H1 (cell line): ENCODE measurements at places on chromosomes 7 and 10. TPM values are rescaled to one million over a fixed set of nuclear protein-coding genes. Genes with fewer than 3 reads are reported as not detected.

RBP3 gene
- total RNA-seq: not detected in 2 replicates

C10orf143 gene
- total RNA-seq: 1.3 and 2.0 TPM in 2 replicates

ZNF316 gene
- total RNA-seq: 13.7 and 15.5 TPM in 2 replicates

SAP25 gene
- 5.4 and 5.8 TPM in 2 replicates for total RNA-seq

C10orf67 gene
- total RNA-seq: 0.11 TPM in 1 of 2 replicates, not detected in the other

TBX20 gene
- total RNA-seq: 0.26 and 0.29 TPM in 2 replicates

TMEM26 gene
- 1.9 and 2.8 TPM in 2 replicates for total RNA-seq

- DNase-seq: no peak
These were observed 80.3 kb upstream of the MTPN start for GRCh38 chr7:136057509-136057908.

- DNase-seq: no peak
These were observed 1.0 kb upstream of the DENND2A start for GRCh38 chr7:140641524-140642195.

DNA sequence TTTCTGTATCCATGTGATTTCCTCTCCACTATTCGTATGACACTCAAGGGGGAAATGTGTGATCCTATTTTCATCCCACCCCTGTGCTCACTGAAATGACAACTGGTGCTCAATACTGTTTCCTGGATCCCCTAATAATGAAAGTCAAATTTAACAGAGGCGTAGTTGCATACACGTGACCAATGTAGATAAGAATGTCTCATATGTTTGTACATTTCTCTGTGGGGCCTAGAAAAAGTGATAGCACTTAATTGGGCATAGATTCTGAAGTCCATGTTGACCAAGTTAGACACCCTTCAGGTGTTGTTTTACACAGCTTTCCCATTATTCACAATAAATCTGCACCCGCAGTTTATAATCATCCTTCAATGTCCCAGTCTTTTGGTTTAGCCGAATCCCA lies 59.1 kb downstream of the JAZF1 start:
- DNase-seq: no peak

DNA sequence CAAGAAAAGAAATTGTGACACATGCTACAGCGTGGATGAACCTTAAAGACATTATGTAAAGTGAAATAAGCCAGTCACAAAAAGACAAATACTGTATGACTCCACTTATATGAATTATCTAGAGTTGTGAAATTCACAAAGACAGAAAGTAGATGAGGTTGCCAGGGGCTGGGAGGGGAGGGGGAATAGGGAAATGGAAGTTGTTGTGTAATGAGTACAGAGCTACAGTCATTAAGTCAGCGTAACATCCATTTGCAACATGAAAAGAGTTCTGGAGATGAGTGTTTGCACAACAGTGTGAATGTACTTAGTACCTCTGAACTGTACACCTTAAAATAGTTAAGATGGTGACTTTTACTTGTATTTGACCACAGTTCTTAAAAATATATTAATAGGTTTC lies 112.1 kb upstream of the CDK1 start:
- DNase-seq: no peak

DNA sequence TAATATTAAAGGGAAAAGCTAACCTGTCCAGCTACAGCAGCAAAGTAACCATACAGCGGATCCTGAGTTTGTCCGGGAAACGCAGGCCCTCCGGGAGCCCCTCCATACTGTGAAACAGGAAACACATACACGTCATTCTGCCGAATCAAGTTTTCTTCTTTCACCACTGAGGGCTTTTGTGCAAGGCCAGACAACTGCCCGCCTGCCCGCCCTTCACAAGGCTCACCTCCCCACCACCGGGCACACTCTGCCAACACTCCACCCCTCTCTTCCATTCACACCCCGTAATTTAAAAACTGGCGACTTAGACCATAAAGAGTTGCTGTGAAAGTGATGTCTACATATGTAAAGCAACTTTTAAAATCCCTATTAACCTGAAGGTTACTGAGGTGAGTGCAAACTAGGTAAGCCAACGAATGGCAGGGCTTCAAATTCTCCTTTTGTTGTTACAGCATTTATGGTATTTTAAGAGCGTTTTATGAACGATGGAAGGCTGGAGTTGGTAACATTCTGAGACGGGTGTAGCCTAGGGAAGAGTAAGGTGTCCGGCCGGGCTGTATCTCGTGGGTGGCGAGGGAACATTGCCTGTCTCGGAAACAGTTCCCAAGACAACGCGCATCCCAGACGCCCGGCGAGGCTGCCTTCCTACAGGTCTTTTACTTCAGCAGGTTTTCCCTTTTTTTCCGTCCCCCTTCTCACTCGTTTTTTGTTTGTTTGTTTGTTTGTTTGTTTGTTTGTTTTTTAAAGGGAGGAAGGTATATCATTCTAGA lies 817 bp downstream of the SRI start:
- DNase-seq: no peak

DNA sequence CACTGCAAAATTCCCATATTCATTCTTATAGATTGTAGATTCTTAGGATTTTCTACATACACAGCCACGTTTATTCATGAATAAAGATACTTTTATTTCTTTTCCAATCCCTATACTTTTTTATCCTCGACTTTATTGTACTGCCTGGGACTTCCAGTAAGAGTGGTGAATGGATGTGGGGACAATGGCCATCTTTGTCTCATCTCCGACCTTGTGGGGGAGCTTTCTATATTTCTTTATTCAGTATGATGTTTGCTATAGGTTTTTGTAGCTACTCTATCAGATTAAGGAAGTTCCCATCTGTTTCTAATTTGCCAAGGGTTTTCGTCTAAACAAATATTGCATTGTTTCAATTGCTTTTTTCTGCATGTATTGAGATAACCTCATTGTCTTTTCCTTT lies 184.3 kb downstream of the FOXP2 start:
- no peak for DNase-seq

DNA sequence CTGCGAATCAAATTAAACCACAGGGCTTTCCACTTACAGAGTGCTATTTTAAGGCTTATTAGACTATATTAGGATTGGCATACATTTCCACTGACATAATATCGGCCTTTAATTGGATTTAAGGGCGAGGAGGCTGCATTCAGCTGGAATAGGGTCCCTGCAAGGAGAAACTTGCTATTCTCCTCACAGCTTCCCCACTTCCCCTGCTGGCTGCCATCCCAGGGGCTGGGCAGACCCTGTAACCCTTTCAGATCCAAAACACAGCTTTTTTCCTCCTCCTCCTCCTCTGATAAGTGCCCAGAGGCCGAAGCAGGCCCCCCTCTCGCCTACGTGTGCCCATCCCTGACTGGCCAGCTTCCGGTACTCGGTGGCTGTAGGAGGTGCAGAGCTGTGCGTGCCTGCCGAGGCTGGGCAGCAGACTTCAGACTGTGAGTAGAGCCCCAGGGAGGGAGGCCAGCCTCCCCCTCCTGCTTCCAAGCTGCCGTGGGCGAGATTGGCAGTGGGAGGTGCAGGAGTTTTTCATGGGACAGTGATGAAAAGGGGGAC lies 224.2 kb downstream of the PLXNA4 start:
- DNase-seq: no peak
